Activated CD4-positive, alpha-beta T cell treated with anti-CD3 and anti-CD28 coated beads for 36 hours (primary cell): ENCODE measurements at places on chromosomes 16 and 17. TPM values are rescaled to one million over a fixed set of nuclear protein-coding genes. Genes with fewer than 3 reads are reported as not detected.

GRCh38 chr17:58944166-58944565 lies 162.5 kb downstream of the TRIM37 start:
- no peak for DNase-seq

The SEPTIN12 gene
- total RNA-seq: not detected

- DNase-seq: no peak
Measured at GRCh38 chr16:1933097-1933661, 9.8 kb downstream of the MSRB1 start.

DNA sequence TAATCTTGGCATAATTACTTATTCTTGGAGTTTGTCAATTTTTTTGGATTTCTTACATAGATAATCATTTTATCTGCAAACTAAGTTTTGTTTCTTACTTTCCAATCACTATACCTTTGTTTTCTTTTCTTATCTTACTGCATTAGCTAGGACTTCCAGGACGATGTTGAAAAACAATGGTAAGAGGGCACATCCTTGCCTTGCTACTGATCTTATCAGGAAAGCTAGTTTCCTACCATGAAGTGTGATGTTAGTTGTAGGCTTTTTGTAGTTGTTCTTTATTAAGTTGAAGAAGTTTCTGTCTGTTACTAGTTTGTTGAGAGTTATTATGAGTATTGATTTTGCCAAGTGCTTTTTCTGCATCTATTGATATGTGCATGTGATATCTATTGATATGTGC lies 31.0 kb downstream of the CDH13 start:
- no peak for DNase-seq

DNA sequence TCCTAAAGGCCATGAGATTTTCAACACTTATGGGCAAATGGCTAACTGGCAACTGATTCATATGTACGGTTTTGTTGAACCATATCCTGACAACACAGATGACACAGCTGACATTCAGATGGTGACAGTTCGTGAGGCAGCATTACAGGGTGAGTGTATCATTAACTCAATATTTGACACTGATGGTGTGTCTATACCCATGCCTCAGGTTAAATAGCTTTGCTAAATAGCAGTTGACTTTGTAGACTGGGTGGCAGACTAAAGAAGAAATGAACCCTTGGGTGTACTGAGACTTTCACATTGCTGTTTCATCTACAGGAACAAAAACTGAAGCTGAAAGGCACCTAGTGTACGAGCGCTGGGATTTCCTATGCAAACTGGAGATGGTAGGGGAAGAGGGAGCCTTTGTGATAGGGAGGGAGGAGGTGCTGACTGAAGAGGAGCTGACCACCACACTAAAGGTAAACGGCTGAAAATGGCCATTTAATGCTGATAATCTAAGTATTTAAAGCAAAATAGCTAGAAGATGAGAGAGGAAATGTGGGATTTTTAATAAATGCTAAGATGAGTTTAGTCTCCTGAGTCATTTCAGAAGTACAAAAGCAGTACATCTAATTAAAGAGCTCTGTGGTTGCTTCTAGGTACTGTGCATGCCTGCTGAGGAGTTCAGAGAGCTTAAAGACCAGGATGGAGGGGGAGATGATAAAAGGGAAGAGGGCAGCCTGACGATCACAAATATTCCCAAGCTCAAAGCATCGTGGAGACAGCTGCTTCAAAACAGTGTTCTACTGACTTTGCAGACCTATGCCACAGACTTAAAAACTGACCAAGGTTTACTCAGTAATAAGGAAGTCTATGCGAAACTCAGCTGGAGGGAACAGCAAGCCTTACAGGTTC lies 3.0 kb downstream of the SETD6 start:
- DNase-seq: no peak

The CMTM2 gene
- 0.51 TPM for total RNA-seq

DNA sequence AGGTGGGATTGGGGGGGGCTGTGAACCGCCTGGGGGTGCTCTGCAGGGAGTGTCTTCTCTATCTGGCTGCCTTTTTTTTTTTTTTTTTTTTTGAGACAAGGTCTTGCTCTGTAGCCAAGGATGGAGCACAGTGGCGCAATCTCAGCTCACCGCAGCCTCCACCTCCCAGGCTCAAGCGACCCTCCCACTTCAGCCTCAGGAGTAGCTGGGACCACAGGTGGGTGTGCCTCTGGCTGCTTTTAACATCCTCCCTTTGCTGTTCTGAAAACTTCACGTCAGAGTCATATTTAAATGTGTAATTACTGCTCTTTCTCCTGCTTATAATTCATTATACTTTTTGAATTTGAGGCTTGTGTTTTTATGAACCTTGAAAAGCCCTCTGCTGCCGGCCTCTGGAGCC lies 78.4 kb downstream of the ZNF778 start:
- no peak for DNase-seq

GRCh38 chr17:66432996-66433551 lies 130.7 kb downstream of the PRKCA start:
- no peak for DNase-seq

- no peak for DNase-seq
Measured at GRCh38 chr17:12580640-12581039, 85.0 kb upstream of the MYOCD start.
